ENCODE measurements at places on chromosomes 2 and 18.
A peak's percentile ranks its signal among the peaks of the same experiment; 100 is the strongest.

DNA sequence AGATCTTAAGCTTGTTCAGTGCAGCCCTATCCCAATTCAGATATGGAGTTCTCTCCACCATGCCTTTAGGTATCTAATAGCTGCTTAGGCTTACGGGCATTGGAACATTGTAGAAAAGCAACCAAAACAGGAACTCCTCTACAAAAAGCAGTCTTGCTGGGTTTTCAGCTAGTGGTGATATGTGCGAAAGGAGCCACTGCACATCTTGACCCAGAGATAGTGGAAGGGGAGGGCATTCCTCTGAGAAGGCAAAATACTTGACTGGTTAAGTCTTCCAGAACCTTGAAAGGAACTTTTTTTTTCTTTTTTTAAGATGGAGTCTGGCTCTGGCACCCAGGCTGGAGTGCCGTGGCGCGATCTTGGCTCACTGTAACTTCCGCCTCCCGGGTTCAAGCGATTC, 2.6 kb upstream of the TNFAIP6 start:
- DNase-seq = no peak

DNA sequence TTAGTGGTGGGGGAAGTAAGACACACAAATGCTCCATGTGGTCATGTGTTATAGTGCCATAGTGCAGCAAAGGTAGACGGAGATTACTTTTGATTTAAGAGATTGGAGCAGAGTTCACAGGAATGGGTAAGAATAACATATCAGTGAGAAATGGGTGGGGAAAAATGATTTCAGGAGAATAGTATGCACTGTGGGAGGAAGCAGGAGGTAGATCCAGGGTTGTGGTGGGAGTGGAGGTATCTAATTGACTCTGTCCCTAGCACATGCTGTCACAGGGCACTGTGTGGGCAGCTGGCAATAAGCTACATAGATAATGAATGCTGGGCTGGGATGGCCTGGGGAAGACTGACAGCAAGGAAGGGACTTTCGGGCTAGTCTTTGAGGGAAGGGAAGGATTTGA, 65.3 kb downstream of the STAT1 start:
- no peak for DNase-seq

DNA sequence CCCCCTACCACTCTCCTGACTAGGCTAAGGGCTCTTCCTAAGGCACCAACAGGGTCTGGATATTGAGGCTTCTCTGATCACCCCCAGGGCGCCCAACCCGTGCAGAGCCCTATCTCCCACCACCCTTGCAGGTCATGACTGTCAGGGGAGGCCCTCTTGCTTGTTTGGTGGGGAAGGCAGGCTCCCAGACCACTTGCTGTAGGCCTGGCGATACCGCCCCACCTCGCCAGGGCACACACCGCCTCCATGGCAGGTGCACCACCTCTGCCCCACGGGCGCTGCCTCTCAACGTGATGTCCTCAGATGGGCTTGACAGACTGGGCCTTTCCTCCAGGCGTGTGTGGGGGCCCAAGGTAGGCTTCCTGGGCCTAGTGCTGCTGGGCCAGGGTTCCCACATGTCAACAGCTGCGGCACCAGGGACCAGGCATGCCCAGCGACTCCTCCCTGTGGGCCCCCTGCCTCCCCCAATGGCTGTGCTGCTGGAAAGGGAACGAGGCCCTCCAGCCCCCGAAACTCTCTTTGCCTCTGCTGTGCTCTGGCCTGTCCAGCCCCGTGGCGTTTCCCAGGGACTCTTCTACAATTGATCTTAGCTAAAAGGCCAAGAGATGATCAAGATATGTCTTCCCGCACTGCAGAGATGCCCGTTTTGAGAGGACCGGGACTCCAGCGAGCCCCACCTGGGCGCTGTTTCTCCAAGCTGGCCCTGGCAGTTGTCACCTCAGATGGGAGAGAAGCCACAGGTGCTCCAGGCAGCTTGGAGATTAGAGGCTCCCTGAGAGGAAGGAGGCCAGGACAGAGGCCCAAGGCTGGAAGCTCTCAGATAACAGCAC, 7.5 kb downstream of the NPPC start:
- DNase-seq = peak; percentile 10

DNA sequence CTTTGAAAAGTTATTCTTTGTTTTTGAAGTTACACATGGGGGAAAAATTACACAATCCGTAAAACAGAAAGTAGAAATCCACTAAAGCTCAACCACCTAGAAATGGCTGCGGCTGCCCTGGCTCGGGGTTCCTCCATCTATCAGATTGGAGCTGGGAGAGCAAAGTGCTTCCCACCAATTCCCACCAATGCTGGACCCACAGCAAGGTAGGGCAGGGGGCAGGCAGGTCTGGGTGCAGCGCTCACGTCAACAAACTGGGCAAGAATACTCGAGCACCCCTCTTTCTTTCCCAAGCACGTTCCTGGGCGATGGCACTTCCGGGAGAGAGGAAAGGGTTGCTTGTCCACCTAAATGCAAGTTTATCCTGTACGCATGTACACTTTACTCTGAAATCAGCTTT, 217.6 kb downstream of the NDUFA10 start:
- DNase-seq = peak; percentile 2

DNA sequence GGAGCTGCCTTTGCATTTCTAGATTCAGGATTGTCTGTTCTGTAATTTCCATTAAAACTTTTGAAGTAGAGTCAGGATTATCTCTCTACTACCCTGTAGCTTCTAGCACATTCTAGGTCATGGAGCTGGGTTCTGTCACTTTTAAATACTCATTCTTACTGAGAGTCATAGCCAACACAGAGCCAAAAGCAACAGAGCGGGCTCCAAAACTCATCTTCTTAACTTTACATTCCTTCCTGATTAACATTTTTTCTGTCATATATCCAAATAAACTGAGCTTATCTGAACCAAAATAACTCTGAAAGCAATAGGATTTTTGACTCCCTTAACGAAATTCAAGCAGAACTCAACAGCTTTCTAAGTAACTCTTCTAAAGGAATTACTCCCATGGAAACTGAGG, 12.9 kb downstream of the PREPL start:
- no peak for DNase-seq

DNA sequence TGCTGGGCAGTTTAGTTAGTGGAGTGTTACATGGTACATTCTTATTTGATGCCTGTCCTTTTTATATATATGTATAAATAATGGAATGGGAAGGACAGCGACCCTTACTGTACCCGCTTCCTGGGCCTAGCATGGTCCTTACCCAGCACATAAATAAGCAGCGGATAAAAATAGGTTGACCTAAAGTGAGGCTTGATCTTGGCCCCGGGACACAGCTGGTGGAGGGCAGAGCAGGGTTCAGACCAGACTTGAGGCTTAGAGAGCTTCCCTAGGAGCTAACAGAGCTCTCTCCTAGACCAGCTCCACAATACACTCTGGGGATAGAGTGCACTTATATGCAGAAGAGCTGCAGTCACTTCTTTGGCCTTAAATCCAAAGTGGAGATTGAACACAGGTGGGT, 46.9 kb upstream of the RPL31 start:
- DNase-seq = no peak

GRCh38 chr2:60504049-60504448, 49.4 kb downstream of the BCL11A start:
- no peak for DNase-seq

- no peak for DNase-seq
Measured at GRCh38 chr2:144508172-144508851, 11.6 kb downstream of the ZEB2 start.

DNA sequence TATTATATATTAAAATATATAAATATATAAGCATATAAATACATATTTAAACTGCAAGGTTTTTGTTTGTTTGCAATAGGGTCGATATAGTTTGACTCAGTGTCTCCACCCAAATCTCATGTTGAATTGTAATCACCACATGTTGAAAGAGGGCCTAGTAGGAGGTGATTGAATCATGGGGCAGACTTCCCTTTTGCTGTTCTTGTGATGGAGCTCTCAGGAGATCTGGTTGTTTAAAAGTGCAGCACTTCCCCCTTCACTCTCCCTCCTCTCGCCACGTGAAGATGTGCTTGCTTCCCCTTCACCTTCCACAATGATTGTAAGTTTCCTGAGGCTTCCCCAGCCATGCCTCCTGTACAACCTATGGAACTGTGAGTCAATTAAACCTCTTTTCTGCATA, 2137.3 kb upstream of the CELF4 start:
- DNase-seq = no peak

- DNase-seq = no peak
Measured at GRCh38 chr2:43420389-43420801, 175.4 kb downstream of the THADA start.

DNA sequence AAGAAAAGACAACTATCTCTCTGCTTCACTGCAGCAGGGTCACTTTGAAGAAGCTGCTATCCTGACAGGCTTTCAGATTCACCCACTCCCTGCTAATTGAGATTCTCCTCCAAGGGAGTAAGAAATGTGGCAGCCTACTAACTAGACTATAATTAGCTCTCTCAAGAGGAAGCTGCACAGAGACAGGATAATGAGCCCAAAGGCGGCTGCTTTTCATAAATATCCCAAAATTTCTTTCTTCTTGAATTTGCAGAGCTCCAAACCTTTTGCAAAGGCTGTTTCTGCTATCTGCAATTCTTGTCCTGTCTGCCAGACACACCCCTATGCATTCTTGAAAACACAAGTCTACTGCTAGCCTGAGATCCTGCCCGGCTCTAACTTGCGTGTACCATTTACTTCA, 54.0 kb upstream of the RNU4ATAC start:
- no peak for DNase-seq

DNA sequence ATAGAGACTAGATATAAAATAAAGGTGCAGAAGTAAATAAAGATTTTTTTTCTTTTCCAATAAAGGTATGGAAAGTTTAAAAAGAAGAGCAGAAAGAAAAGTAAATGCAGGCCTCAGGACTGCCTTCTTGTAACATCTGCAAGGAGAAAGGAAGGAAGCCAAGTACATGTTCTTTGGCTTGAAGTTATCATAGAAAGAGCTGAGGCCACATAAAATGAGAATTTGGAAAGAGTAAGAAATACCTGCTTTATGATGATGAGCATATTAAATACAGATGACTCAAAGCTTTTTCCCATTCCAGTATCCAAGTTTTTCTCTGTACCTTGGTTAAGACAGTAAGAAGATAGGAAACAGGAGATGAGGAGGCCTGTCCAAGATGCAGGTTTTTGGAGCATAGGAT, 25.3 kb upstream of the UBE2E3 start:
- no peak for DNase-seq

- DNase-seq = no peak
Measured at GRCh38 chr2:61263830-61264229, 101.8 kb downstream of the C2orf74 start.

DNA sequence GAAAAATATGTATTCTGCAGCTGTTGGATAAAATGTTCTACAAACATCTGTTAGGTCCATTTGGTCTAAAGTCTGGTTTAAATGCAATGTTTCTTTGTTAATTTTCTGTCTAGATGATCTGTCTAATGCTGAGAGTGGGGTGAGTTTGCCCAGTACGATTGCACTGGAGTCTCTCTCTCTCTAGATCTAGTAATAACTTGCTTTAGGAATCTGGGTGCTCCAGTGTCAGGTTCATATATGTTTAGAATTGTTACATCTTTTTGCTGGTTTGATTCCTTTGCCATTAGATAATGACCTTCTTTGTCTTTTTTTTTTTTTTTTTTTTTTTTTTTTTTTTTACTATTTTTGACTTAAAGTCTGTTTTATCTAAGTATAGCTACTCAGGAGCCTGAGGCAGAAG, 10.4 kb downstream of the GCC2 start:
- DNase-seq = no peak

DNA sequence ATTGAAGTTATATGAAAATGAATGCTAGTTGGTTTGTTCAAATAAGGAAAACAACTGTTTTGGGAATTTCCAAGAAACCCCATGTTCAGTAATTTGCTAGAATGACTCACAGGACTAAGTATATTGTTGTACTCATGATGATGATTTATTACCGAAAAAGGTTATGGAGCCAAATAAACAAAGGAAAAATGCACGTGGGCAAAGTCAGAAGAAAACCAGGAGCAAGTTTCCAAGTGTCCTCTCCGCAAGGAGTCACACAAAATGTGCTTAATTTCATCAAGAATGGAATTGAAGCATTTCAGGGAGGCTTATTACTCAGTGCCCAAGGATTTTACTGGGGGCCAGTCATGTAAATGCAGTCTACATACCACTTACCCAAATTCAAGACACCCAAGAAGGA, 1652.4 kb upstream of the TMEFF2 start:
- DNase-seq = no peak

DNA sequence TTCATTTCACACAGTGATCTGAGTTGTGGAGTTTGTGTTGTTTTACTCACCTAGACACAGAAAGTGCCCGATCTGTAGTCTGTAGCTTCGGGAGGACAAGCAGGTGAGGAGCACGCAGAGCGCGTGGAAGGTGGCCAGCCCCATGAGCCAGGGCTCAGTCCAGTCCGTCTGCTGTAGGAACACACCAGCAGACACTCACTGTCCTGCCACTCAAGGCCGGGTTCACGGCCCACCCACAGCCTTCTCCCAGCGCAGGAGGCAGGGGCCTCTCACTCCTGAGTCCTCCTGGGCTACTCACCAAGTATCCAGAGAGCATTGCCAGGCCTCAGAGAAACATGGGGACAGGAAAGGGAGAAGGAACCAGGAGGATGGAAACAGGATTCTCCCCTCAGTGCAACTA, 1.7 kb downstream of the TMEM18 start:
- no peak for DNase-seq

GRCh38 chr18:26926066-26926675, 60.7 kb upstream of the AQP4 start:
- no peak for DNase-seq

DNA sequence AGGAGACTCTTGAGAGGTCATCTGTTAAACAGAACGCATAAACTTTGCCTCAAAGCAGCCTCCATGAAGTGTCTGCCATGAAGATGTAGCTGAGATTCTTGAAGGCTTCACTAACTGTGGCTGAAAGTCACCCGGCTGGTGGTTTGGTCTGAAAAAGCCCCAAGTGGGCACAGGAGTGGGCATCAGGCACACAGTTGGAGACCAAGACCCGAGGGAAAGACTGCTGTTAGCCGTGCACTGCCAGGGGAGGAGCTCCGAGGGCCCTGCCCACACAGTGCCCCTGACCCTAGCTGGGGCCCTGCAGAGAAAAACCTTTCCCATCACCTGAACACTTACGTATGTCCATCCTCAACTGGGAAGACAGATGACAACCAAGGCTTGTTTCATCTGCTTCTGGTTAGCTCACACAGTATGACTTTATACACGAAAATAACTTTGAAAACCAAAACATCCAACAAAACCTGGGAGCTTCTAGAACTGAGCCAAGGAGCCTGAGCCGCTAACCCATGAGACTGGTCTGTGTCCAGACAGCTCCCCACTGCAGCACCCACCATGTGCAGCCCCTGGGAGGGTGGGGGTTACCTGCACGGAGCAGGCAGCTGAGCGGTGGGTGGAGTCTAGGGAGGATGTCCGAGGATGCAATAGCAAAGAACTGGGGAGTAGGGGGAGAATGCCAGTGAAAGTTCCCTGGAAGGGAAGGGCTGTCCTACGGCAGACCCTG, 15.4 kb downstream of the HJURP start:
- DNase-seq = no peak

- DNase-seq = no peak
Measured at GRCh38 chr2:39320162-39320561, 76.4 kb upstream of the CDKL4 start.

DNA sequence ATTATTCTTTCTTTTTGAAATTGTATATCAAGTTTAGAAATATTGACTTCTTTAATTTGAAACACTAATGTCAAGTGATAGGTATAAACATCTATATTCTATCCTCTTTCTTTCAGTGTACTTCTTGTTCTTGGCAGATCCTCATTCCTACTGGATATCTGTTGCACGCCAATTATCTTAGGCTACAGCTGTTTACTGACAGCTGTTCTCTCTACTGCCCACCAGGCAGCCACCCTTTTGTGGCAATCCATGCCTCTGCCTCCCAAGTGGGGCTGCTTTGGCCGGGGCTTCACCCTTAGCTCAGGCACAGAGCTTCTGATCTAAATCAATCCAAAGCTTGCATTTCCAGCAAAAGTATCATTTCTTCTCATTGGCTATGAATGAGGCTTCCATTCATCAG, 50.6 kb upstream of the ITSN2 start:
- DNase-seq = no peak

Measured in D341Med (cell line).